ENCODE measurements at places on chromosomes 12 and 14.

GRCh38 chr14:37047226-37047625 is 125.2 kb downstream of the SLC25A21 start:
- no peak for DNase-seq

GRCh38 chr14:105471823-105472485 is 2.7 kb upstream of the CRIP2 start:
- DNase-seq, result no peak

GRCh38 chr12:115683240-115683780 is 594.2 kb downstream of the MED13L start:
- DNase-seq, result no peak

- no peak for DNase-seq
Measured at GRCh38 chr12:22692964-22693555, 68.1 kb downstream of the ETNK1 start.

DNA sequence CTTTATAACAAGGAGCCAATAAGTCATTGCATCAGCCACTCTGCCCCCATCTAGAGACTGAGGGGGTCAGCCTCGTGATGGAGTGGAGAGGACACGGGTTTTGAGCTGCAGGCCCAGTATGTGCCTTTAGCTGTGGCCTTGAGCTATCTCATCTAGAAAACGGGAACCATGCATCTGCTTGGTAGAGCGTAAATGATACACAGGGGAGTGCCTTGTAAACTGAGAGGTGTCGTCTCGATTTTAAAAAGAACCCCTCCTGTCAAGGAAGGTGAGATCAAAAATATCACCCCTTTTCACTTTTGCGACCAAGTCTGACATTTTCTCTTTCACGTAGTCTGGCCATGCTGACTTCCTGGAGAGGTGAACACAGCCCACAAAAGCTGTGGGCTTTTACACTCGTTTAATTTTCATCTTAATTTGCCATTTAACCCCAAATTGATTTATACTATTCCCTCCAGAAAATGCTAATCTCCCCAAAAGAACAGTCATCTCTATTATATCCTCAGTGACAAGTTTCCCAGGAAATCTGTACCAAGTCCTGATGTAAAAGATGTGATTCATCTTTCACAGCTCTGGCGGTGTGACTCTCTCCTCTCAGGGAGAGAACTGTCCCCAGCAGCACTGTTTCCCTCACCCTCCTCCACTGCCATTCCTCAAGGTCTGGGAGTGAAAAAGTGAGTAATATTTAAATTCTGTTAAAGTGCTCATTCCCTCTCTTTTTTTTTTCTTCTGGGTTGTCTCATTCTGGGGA is 30.6 kb downstream of the VCPKMT start:
- peak; percentile 57 for DNase-seq

- no peak for DNase-seq
Measured at GRCh38 chr12:10365696-10366405, 24.0 kb downstream of the KLRK1 start.

DNA sequence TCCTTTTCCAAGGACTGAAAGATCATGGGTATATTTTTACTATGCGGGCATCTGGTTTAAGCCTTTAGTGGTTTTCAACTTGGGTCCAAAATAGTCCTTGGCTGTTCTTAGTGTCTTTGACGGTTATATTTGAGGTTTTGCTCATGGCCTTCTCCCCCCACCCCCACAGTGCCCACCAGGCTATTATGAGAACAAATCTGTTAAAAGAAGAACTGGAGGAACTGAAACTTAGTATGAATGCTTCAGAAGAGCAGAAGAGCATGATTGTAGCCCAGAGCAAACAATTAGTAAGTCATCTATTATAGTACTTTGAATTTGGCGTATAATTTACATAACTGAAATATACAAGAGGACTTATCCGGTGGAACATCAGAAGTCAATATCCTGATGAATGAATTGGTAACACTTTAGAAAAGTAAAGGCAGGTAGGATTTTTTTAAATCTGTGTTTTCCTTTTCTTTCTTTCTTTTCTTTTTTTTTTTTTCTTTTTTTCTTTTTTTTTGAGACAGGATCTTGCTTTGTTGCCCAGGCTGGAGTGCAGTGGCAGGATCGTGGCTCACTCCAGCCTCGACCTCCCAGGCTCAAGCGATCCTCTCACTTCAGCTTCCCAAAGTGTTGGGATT is 71.8 kb upstream of the BCAT1 start:
- no peak for DNase-seq

GRCh38 chr14:103801459-103801858 is 45.9 kb downstream of the PPP1R13B start:
- DNase-seq, result peak; percentile 26

DNA sequence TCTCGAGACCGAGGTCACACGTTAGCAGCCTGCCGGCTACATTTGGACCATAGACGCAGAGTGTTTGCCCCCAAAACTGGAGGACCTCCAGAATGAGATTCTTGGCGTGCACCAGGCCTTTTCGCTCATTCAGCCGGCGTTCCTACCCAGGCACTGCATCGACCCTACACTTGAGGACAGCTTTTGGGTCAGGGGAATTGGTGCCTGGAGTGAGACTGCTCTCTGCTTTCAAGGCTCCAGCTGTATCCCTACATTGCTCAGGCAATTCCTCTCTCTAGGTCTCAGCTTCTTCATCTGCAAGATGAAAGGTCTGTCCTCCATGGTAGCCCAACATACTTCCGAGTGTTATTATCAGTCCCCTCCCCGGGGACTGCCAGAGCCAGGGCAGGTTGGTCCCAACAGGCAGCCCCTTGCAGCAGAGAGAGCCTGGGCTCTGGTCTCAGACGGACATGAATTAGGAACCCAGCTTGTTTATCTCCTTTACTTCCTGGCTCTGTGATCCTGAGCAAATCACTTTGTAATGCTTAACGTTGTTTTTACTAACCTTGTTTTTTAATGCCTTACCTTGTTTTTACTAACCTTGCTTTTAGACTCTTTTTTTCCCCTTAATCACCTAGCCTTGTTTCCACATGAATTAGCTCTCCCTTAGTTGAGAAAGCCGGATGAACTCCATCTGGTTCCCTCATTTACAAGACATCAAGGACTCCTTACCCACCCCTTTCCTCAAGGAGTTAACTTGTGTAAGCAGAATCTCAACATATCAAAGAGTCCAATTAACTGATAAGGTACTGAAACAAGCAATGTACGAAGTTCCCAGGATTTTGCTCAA is 892 bp downstream of the TCHP start:
- no peak for DNase-seq

DNA sequence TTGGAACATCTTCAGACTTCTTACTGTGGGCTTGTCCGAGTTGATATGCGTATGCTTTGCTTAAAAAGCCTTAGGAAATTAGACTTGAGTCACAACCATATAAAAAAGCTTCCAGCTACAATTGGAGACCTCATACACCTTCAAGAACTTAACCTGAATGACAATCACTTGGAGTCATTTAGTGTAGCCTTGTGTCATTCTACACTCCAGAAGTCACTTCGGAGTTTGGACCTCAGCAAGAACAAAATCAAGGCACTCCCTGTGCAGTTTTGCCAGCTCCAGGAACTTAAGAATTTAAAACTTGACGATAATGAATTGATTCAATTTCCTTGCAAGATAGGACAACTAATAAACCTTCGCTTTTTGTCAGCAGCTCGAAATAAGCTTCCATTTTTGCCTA is 8.8 kb downstream of the LRR1 start:
- DNase-seq, result no peak

- no peak for DNase-seq
Measured at GRCh38 chr12:30537228-30537627, 158.4 kb downstream of the IPO8 start.

- DNase-seq, result no peak
Measured at GRCh38 chr12:130788515-130788914, 50.5 kb downstream of the STX2 start.

DNA sequence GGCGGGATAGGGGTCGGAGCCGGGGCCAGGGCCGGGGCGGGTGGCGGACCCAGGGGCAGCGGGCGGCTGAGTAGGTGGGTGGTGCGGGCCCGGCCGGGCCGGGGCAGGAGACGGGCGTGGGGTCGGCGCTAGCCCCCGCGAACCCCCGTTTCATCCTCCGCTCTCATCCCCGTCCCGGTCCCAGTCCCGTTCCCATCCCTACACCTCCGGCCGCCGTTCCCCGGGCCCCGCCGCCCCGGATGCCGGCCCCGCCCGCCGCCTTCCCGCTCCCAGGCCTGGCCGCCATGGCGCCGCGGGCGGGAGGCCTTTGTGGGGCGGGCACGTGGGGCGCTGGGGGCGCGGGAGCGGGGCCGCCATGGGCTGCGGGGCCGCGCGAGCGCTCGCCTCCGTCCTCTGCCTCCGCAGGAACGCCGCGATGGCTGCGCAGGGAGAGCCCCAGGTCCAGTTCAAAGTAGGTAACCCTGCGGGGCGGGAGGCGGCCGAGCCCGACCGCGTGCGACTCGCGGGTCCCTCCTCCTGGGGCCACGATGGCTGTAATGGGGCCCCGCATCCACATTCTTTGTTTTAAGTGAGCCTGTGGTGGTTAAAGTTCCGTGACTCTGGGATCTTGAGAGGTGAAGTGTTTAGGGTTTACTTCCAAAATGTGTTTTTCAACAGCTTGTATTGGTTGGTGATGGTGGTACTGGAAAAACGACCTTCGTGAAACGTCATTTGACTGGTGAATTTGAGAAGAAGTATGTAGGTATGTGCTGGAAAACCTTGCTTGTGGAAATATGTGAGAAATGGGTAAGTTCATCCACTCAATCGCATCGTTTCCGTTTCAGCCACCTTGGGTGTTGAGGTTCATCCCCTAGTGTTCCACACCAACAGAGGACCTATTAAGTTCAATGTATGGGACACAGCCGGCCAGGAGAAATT is 572 bp downstream of the RAN start:
- peak; percentile 31 for DNase-seq

DNA sequence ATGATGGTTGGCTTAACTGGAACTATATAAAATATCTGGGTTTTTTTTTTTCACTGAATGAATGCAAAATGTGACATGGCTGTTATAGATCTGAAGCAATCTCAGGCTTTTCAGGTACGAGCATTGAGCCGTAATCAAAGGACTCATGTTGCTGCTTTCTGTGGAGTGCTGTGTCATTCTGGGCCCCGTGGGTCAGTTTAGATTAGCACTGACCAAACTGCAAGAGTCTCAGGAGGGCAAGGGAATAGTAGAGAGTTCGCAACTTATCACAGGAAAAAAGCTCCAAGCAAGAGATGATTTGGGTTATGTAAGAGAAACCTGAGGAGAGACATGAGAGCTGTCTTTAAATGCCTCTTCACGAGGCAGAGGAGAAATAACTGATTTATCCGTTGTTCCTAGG is 59.1 kb downstream of the UBR7 start:
- no peak for DNase-seq

DNA sequence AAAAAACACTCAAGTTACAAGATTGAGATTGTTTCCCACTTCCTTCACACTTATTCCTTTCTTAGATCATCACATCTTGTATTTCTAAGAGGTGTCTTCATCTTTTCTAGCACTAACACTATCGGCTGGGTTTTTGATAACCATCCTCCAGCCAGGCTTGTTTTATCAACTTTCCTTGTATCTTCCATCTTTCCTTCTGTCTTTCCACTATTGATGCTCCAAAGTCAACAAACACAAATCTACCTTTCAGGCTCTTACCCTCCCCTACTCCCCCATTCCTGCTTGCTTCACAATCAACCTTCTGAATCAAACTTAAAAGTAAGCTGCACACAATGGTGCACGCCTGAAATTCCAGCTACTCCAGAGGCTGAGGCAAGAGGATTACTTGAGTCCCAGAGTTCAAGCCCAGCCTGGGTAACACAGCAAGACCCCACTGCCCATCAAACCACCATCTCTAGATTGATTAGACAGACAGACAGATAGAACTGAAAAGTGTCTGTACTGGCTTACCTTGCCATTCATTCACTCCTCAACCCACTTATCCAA is 12.9 kb downstream of the MED13L start:
- no peak for DNase-seq

- no peak for DNase-seq
Measured at GRCh38 chr14:101340556-101340955, 220.7 kb upstream of the DIO3 start.

- DNase-seq, result no peak
Measured at GRCh38 chr12:66297923-66298322, 4.4 kb upstream of the HELB start.

GRCh38 chr14:34453226-34453625 is 8.8 kb downstream of the SPTSSA start:
- DNase-seq, result no peak

GRCh38 chr14:64174922-64175782 is 119.0 kb downstream of the ESR2 start:
- DNase-seq, result no peak

DNA sequence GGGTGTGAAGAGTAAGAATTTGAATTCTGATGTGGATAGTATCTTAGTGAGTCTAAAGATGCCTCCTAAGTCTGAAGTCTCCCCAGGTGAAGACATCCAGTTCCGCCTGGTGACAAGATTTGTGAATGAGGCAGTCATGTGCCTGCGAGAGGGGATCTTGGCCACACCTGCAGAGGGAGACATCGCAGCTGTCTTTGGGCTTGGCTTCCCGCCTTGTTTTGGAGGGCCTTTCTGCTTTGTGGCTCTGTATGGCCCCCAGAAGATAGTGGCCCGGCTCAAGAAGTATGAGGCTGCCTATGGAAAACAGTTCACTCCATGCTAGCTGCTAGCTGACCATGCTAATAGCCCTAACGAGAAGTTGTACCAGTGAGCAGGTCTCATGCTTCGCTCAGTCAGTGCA is 24.6 kb upstream of the AICDA start:
- no peak for DNase-seq

- no peak for DNase-seq
Measured at GRCh38 chr12:108630481-108631207, 3.0 kb downstream of the SELPLG start.

- no peak for DNase-seq
Measured at GRCh38 chr14:101185946-101186345, 282.4 kb upstream of the RTL1 start.

- DNase-seq, result no peak
Measured at GRCh38 chr12:58887068-58887467, 33.2 kb downstream of the LRIG3 start.

DNA sequence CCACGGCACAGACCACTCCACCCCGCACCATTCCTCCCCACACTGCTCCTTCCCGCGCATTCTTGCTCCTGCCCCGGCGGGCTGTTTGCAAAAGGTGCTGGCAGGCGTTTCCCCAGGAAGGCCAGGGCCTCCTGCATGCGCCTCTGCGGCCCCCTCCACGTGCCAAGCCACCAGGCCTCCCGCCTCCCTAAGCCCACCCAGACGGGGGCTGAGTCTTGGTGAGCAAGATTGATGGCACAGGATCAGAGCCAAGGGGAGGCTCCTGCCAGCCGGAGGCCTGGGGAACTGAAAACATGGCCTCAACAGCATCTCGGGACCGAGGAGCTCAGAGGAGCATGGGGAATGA is 328.3 kb upstream of the DIO3 start:
- no peak for DNase-seq

- no peak for DNase-seq
Measured at GRCh38 chr12:4819654-4820053, 90.1 kb upstream of the KCNA1 start.

- no peak for DNase-seq
Measured at GRCh38 chr12:111822886-111823285, 19.1 kb upstream of the MAPKAPK5 start.

All from Caki2 (cell line).